ENCODE measurements at places on chromosomes 1 and 21.

DNA sequence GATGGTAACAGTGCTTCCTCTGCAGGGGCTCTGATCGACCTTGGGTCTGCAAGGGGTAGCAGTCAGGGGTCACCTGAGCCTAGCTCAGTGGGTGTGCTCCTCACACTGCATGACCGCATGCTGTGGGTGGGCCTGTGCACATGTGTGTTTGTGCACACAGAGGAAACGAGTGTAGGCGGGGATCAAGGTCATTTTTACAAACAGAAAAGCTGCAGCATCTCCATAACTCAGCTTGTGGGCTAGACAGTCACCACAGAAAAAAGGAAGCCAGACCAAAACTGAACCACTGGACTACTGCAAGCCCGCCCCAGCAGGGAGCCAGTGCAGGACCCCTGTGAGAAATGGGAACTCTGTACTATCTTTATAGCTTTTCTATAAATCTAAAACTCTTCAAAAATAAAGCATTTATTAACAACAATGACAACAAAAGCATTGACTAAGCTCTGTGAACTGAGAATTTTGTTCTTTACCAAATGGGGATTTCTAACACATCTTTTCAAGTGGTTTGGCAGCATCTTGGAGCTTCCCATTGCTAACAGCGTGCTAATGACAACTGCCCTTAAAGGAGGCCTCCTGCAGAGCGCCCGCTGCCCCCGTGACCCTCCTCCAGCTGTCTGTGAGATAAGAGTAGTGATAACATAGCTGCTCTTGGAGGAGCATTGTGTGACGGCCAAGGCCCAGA, 19.9 kb upstream of the NEK2 start:
- peak; percentile 14 for DNase-seq

DNA sequence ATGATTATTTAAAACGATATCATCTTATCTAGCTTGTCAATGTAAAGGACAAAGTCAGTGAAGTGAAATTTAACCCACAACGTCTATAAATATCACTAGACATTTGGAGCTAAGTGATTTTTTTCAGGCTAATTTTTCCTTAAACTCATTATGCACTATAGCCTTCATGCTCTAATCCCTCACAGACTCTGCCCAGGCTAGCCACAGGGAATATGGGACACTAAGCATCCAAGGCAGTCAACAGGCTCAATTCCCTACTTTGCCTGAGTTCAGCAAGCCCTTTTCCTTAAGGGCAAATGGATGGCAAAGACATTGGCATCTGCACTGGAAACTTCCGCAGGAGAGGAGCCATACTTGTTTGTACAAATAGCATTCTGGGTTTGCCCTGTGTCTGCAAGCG, 577.0 kb downstream of the LMO4 start:
- no peak for DNase-seq

DNA sequence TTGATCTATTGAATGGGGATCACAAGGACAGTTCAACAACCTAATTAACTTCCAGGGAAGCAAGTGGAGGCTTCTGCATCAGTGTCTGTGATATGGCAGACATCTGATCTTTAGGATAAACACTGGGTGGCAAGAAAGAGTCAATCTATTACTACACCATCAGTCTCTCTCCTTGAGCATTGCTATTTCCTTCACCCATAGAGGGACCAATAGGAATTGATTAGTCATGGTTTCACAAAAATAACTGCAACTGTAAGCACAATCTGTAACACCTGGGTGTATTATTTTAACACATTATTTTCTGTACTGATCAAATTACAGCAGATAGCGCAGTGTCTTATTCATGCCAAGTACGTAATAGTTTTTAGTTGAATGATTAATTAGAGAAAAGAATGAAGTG, 50.3 kb downstream of the USP24 start:
- DNase-seq = peak; percentile 51

GRCh38 chr1:221708987-221709386, 32.9 kb downstream of the DUSP10 start:
- peak; percentile 75 for DNase-seq

DNA sequence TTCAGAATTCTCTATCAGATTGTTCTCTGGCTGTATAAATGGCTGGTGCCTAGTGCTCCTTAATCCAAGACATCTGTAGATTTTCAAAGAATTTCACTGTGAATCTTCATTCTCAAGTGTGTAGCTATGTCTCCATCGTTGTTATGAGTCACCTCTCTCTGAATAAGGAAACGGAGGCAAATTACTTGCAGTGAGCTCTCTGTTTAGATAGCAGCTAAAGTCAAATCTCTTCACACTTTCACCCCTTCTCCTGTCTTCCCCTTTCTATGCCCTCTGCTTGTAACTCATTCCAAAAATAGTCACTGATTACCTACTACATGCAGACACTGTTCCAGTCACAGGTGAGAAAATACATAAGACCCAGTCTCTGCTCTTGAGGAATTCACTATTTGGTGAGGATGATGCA, 39.7 kb downstream of the CHML start:
- no peak for DNase-seq

- DNase-seq = no peak
These were observed 314.1 kb upstream of the USP25 start for GRCh38 chr21:15415541-15416261.

- DNase-seq = no peak
These were observed 525.6 kb downstream of the PTBP2 start for GRCh38 chr1:97247196-97247595.

DNA sequence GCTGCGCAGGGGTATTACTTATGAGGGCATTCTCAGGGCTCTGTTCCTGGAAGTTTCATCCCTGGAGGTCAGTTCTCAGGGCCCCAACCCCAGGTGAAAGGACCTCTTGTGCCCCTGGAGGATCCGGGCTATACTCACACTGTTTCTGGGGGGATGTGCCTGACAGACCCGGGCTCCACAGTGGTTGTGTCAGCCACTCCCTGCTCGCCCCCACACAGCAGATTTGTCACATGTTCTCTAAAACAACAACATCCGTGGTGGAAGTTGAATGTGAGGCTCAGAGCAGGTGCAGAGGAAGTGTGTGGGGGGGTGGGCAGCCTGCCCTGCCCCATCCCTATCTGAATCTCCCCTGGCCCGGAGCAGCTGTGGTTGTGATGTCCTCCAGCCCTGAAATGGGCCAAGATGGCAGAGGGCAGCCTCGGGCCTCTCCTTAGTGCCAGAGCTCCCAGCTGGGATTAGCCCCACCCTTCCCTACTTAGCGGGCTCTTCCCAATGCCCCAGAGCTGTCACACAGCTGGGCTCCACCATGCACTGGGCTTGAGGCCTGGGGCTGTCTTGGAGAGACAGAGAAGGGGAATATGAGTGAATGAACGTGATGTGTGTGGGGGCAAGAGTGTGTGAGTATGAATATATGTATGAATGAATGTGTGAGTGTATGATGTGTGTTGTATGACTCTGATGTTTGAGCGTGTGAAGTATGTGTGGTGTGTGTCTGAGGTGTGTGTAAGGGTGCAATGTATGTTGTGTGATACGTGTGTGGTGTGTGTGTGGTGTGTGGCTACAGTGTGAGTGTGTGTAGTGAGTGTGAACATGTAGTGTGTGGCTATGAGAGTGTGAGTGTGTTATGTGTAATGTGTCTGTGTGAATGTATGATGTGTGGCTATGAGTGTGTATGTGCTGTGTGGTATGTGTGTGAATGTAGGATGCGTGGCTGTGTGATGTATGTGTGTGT, 1.5 kb upstream of the FCMR start:
- no peak for DNase-seq

GRCh38 chr21:26067836-26068594, 102.6 kb downstream of the APP start:
- DNase-seq = peak; percentile 12

GRCh38 chr21:41664881-41665765, 101.7 kb downstream of the RIPK4 start:
- DNase-seq = no peak

GRCh38 chr1:112672009-112672408, 2.5 kb upstream of the MOV10 start:
- DNase-seq = no peak

- no peak for DNase-seq
These were observed 157.9 kb downstream of the DHRS3 start for GRCh38 chr1:12460121-12460520.

DNA sequence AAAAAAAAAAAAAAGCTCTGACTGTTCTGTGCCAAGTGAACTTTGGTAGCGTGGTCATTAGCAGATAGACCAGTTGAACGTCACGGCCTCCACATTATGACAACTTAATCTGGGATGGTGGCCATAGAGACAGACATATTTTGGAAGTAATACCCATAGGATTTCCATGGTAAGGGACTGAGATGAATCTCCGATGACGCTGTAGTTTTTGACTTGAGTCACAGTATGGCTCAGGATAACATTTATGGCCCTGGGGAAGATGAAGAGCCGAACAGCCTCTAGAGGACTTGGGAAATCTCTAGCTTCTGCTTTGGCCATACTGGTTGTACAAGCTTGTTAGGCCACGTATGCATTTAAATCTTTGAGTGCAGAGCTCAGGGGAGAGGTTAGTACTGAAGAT, 214.0 kb downstream of the KCNJ6 start:
- DNase-seq = no peak

DNA sequence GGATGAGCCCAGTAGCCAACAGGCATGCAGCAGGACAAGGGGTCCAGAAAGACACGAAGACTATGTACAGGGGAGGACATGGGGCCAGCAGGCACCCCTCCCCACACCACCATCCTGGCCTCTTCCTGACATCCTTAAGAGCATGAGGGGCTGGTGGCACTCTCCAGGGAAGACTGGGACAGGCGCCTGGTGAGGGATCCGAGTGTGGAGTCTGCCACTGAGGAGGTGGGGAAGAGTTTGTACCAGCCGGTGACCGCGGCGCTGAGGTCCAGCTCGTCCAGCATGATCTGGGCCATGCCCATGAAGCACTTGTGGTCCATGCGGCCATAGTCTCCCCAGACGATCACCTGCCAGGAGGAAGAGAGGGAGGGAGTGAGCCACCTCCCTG, 39.1 kb downstream of the RIMS3 start:
- DNase-seq = no peak

DNA sequence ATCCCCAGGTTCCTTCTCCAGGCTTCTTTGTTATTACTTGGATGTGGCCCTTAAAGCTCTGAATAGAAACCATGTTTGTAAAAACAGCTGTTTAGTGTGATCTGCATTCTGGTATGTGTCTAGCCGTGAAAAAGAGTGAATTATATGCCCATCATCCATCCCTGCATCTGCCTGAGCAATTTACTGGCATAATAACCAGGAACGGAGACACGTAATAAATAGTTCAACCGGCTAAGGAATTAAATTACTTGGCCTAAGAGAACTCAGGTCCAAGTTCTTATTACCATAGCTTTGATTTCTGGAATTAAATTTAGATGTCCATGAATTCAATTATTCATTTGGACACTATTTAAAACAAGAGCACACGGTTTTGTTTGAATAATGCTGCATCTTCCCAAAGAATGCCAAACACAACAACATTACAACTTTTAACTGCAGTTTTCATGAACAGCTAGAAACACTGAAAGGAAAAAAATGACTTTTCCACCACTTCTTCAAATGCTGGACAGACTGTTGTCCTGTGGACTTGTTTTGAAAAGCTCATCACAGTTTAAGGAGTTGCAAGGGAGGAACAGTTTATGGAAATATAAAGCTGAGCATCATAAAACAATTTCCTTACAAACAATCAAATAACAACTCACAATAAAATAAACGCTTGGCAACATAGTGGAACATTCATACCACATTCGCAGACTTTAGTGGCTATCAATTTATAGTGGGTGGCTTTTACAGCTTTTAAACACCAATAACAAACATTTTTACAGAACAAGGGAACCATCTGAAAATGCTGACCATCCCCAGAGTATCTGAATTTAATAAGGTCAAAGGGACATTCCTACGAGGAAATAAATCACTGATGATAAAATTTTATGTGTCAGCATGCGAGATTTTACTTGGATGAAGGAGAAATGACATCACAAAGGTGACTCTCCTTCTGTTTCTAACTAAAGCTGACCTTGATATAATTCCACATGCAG, 144.7 kb downstream of the APP start:
- no peak for DNase-seq

GRCh38 chr1:51342591-51343206, 12.3 kb upstream of the TTC39A start:
- DNase-seq = no peak

DNA sequence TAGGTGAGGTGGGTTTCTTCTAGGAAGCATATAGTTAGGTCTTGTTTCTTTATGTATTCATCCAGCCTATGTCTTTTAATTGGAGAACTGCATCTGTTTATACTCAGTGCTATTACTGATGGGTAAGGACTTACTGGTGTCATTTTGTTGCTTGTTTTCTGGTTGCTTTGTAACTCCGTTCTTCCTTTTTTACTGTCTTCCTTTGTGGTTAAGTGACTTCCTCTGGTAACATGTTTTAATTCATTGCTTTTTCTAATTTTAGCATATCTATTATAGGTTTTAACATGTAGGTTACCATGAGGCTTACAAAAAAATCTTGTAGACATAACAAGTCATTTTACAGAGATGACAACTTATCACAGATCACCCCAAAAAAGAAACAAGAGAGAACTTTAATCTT, 160.8 kb downstream of the VAV3 start:
- DNase-seq = no peak

GRCh38 chr1:8419861-8420260, 101.9 kb downstream of the SLC45A1 start:
- no peak for DNase-seq

GRCh38 chr21:24223624-24224023, 1383.7 kb downstream of the MRPL39 start:
- DNase-seq = no peak

GRCh38 chr1:240245629-240246020, 153.9 kb downstream of the FMN2 start:
- no peak for DNase-seq

GRCh38 chr1:109502364-109502851, 7.1 kb downstream of the AMIGO1 start:
- peak; percentile 23 for DNase-seq

- DNase-seq = no peak
These were observed 44.4 kb downstream of the GFI1 start for GRCh38 chr1:92442351-92442750.

DNA sequence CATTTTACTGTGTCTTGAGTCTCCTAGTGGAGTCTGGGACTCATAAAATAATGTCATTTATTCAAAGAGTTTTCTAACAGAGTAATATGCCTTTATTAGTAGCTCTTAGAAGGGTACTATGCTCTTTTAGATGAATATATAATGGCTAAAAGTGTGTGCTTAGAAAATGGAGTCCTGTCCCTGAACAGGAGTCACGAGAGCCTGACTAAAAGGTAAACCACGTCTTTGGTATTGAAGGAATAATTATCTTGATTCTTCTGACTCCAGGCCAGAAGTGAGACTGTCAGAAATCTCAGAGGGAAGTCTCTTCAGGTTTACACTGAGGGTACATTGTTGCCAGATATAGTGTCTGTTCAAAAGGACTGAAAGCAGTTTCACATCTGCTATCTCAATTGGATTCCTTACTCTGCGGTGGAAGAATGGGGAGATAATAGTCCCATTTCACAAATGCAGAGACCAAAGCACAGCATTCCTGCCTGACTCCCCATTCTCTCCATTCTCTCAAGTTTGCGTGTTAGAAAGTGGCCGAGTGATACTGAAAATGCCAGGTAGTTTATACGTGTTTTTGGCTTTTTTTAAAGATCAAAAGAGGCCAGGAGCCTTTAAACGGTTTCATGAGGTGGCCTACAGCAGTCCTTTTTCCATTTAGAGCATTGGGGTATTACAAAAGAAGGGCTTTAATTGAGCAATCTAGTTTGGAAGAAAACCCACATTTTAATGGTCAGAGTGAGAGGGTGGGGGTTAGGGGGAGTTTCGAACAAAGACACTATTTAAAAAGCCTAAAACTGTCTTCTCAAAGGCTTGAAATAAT, 176.6 kb downstream of the VPS13D start:
- no peak for DNase-seq
